Muscle of leg (tissue), 16 donors: ENCODE measurements at places on chromosomes 2 and 18. TPM values are rescaled to one million over a fixed set of nuclear protein-coding genes. Genes with fewer than 3 reads are reported as not detected.

- DNase-seq, result no peak
Observed at GRCh38 chr18:7561909-7562460, 5.1 kb upstream of the PTPRM start.

- no peak for DNase-seq
Observed at GRCh38 chr2:9740382-9741073, 102.7 kb upstream of the TAF1B start.

GRCh38 chr2:31365348-31365747, 49.2 kb downstream of the XDH start:
- DNase-seq, result no peak

GRCh38 chr2:78561876-78562275, 463.6 kb upstream of the REG3G start:
- DNase-seq, result peak; percentile 96

GRCh38 chr2:115122701-115123100, 680.3 kb downstream of the DPP10 start:
- no peak for DNase-seq

The OSBPL1A gene
- 67.1 TPM for total RNA-seq

- DNase-seq, result no peak
Observed at GRCh38 chr2:188410504-188411235, 119.0 kb downstream of the GULP1 start.

The SERPINB4 gene
- total RNA-seq, result not detected

The HOXD12 gene
- total RNA-seq, result not detected

DNA sequence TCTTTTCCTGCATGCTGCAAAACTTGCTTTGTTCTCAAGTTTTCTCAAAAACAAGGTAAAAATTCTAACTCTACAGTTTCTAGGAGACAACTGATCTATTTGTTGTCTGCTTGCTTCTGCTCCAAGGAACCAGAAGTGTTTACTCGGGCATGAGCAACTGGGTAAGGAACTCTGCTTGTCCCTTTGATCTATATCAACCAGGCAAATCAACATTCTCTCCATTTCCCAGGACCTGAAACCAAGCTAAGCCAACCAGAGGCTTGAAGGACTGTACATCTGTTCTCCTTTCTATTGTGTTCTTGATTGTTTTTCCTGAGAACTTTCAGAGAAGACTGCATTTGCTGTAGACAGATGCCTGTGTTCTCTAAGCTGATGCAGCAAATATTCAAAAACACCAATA, 335.0 kb upstream of the KCNH7 start:
- no peak for DNase-seq
